ENCODE measurements at places on chromosomes 6 and 20.

DNA sequence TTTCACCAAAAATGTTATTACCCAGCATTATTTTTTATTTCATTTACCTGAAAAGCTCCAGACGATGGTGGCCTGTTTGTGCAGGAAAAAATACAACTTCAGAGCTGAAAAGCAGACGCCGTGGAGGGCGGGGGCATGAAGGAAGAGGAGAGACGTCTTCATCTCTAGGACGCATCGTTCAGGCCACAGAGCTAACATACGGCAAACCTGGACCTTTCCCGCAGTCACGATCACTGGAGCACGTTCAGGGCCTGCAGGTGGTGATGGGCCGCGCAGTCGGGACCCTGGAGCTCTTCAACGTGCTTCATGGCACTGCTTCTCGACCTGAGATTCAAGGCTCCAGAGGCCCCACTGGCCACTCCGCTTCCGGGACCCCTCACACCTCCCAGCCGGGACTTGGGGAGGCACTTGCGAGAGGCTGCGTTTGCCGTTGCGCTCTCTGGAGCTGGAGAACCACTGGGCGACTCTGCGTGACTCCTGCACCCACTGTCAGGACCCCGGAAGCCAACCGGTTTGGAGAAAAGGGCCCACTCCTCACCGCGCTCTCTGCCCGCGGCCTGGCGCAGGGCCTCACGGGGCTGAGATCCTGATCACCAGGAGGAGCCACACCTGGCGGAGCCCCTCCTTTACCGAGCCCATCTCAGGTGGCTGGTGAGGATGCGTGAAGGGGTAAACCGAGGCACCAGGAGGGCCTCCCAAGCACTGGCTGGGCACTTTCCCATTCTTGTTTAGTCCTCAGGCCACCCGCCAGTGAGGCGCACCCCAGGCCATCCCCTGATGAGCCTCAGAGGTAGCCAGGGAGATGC lies 164.4 kb upstream of the AFDN start:
- no peak for DNase-seq

GRCh38 chr6:125316621-125317020 lies 14.9 kb upstream of the HDDC2 start:
- DNase-seq = no peak

DNA sequence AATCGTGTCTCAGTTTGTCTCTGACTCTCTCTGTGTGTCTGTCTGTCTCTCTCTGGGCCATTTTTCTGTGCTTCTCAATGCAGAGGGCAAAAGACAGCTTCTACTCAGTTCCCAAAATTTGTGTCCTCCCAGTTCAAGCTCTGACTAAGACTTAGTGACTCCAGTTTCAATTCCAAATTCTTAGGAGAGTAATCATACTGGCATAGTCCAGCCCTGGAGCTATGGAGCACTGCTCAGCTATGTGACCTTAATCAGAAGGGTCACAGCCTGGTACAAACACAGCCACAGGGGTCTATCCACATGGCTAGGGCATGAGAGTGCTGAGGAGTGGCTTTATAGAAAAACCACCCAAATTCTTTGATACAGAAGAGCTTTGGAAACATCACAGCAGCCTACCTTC lies 91.9 kb downstream of the FOXF2 start:
- DNase-seq = no peak

DNA sequence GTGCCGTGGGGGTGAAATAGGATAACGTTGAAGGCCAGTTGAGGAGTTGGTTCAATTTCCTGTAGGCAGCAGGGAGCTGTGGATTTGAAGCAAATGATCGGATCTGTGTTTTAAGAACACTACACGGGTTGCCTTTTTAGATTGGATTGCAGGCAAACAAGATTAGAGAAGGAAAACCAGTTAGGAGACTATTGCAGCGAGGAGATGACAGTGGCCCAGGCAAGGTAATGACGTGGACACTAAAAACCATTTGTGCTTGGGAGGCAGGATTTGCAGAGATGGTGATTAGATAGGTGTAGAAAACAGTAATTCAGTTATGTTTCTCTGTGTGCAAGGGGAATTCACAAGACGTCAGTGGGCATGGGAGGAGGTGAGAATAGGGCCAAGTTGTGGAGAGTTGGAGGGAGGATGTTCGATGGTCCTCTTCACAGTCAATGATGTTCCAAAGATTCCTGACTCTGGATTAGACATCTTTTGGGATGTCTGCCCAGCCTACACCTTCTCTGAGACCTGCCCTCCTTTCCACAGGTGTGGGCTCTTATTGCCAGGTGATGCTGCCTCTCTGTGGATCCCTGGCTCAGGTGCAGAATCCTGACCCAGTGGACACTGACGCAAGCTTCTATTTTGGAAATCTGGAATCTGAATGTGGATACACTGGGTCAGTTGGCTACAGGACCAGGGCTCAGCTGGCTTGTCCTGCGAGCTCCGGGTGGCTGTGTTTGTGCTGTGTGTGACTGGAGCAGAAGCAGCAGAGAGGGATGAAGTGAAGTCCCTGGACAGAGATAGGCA lies 54.2 kb downstream of the TFAP2C start:
- DNase-seq = no peak

GRCh38 chr20:329851-330232 lies 4.5 kb downstream of the SOX12 start:
- DNase-seq = no peak

- no peak for DNase-seq
Measured at GRCh38 chr20:38326309-38326708, 20.0 kb upstream of the LBP start.

DNA sequence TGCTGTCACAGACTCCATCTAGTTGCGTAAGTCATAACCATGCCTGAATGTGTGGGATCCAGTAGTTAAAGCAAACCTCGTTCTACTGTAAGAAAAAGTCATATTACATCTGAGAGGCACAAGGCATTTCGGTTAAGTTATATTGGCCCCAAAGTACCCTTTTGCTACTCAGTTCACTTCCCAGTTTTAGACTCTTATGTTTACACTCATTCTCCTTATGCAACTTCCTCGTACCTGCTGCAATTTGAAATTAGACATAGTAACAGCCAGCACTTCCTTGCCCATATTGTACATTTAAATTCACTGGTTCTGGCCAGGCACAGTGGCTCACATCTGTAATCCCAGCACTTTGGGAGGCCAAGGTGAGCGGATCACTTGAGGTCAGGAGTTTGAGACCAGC lies 37.0 kb downstream of the PEX7 start:
- DNase-seq = no peak

DNA sequence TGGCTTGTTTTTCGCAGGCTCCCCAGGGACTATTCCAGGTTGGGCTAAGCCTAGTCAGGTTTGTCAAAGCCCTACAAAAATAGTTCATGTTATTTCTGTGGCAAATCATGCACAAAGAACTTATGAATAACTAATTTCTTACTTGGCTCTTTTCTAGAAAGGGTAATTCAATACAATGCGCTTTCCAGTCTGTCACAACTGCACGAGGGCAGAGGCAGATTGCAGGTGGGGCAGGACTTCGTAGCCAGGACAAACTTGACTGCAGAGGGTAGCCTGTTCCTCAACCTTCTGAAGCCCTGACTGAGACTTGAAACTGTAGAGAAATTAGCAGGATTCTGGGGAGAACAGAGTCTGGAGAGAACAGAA lies 253.5 kb downstream of the QKI start:
- DNase-seq = no peak

DNA sequence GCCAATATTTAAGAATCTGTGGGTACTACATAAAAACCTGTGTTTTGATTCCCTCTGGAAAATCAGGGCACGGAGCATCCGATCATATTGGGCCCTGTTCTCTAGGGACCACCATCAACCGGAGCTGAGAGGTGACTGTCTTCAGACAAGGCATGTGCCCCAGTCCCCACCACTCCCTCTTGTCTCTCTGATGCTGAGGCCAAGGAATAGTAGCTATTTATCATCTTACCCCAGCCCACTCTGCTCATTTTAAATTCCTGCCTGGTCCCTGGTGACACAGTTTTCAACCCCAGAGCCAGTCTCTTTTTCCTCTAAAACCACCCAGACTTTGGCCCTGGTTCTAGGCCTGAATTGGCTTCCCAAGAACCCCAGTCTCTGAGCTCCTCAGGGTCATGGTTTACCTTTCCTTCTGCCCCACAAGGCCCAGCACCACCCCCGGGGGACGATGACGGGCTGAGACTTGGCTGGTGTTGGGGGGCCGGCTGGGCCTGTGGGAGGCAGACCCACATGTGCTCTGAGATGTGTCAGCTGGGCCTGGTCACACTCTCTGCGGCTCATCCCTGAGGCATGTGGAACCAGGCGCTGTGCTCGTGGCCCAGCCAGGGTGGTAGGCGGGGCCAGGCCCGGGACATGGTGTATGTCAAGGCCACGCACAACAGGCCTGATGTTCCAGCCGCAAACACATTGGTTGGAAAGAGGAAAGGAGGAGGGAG lies 114.4 kb downstream of the CEBPB start:
- no peak for DNase-seq

DNA sequence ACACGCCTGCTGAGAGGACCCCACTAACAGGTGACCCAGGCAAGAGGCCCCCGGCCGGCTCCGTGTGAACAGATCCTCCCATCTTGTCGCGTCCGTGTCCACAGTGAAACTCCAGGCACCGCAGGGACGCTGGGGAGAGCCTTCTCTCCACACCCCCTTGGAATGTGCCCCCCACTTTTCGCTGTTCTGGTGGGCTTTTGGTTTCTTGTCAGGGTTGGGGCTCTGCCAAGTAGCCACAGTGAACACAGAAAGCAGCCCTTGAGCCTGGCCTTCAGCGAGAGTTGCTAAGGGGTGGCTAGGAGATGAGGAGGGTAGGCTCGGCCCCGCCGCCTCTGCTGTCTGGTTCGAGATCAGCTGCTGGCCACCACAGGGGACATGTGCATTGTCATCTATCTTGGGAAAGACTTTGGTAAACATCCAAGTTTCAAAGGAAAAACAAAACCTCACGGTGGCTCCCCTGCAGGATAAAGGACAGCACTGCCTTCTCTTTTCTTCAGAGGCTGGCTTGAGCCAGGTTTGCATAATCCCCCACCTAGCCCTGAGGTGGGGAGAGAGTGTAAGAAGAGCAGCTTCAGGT lies 22.7 kb downstream of the SYNDIG1 start:
- no peak for DNase-seq
